ENCODE measurements at places on chromosomes 13 and 19. TPM values are rescaled to one million over a fixed set of nuclear protein-coding genes. Genes with fewer than 3 reads are reported as not detected.

Gene ALG5
- total RNA-seq, result 26.7 TPM

Gene ZNF837
- not detected for total RNA-seq

Gene FCHO1
- not detected for total RNA-seq

Gene KPTN
- total RNA-seq, result 26.0 TPM

- H3K27ac ChIP-seq, result no peak overlapping the region
- no peak for DNase-seq
- no peaks in the 10 kb centered on the region for H3K36me3 ChIP-seq
- no peaks in the 10 kb centered on the region for H3K27me3 ChIP-seq
Measured at GRCh38 chr13:40355126-40355724, 311.2 kb downstream of the FOXO1 start.

DNA sequence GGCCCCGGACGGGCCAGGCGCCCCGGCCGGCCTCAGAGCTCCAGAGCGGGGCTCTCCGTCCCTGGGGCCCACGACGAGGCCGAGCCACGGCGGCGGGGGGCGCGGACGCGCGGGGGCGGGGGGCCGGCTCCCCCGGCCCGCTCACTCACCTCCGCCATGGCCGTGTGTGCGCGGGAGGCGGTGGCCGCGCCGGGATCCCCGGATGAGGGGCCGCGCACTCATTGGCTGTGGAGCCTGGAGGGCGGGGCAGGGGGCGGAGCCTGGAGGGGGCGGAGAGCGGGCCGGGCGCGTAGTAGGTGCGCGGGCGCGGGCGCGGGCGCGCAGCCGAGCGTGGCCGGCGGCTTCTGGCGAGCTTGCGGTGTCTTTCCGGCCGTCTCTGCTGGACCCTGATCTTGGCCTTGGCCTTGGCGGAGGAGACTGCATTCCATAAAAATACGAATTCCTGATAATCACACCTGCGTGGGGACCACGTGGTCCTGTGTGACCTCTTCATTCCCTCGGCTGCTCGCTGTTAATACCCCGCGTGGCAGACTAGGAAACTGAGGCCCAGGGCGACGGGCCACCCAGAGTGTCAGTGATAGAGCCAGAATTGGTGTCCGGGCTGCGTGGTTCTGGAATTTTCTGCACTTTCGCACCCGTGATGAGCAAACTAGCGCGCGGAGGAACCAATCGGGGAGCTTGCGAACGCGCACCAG lies at the start of gene MIER2:
MIER2 (minus strand) TSS at position 172 of the 695 bp plus-strand sequence; CDS start at position 158, 14 bp downstream.
- no peaks in the 10 kb centered on the region for H3K36me3 ChIP-seq
- peak; percentile 26 for DNase-seq
- H3K27ac ChIP-seq, result peak within 1 kb of the TSS; percentile 76
- peak within 1 kb of the TSS; percentile 96 for H3K4me3 ChIP-seq

DNA sequence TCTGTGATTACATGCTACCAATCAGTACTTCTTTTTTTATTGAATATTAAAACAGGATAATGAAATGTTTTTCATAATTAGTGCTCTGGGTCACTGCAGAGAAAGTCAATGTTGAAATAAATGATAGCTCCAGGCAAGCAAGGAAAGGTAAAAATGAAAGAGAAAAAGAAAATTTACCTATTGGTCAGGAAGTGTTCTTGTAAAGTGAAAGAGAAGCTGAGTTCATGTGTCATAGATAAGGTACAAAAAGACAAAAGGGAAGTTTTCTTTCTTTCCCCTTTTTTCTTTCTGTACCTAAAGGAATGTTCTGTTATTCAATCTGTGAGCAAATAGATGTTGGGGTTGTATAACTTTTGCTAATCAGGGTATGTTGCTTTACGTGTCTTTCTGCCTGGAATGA lies 197.0 kb downstream of the PCDH9 start:
- H3K4me1 ChIP-seq, result no peaks in the 10 kb centered on the region
- no peak overlapping the region for H3K4me3 ChIP-seq
- no peaks in the 10 kb centered on the region for H3K27me3 ChIP-seq
- H3K36me3 ChIP-seq, result no peaks in the 10 kb centered on the region

DNA sequence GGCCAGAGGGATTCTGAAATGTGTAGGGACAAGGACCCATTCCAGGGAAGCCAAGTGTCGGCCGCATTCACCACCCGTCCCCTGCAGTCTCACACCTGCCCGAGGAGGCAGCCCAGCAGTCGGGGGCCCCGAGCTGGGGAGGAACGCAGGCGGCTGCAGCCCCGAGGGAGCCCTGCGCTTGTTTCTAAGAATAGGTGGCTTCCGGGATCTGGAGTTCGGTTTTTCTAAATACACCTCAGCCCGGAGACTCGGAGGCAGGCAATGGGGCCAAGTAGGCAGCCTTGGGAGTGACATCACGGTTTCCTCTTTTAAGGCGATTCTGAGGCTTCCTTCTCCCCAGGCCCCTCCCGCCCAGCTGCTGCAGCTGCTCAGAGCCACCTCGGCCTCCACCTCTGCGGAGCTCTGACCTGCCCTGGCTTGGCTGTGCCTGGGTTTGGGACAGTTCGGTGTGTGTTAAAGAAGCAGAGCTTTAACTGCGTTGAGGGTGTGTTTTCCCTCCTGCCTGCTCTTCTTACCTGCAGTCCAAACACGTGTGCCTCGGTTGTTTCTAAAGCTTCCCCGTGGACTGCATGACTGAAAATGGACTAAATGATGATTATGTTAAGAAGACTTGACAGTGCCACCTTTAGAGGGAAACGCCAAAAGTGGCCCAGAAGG lies 80.5 kb downstream of the COL4A2 start:
- H3K36me3 ChIP-seq, result no peaks in the 10 kb centered on the region
- H3K4me3 ChIP-seq, result peak overlapping the region; percentile 50
- DNase-seq, result peak; percentile 94
- no peaks in the 10 kb centered on the region for H3K27me3 ChIP-seq

GRCh38 chr13:112715210-112715609 lies 25.4 kb downstream of the ATP11A start:
- peaks cover 2% of the 10 kb centered on the region for H3K4me1 ChIP-seq
- H3K27ac ChIP-seq, result no peak overlapping the region
- H3K4me3 ChIP-seq, result no peak overlapping the region
- no peak for DNase-seq
- no peaks in the 10 kb centered on the region for H3K27me3 ChIP-seq
- H3K36me3 ChIP-seq, result no peaks in the 10 kb centered on the region

DNA sequence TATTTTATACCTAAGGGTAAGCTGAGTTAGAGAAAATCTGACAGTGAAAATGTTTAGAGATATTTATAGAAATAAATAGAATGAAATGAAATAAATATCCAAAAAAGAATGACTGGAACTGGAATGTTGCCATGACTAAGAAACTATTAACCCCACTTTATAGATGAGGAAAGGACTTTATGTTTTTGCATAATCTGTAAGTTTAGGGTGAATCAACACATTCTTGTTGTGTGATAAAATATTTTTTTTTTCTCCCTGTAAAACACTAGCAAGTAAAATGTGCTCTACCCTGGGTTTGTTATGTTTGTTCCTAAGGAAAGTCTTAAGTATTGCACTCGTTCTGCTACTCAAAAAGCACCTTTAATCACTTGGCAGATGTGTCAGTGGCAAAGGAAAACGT lies 83.8 kb upstream of the KL start:
- no peak overlapping the region for H3K4me3 ChIP-seq
- no peaks in the 10 kb centered on the region for H3K36me3 ChIP-seq
- H3K27ac ChIP-seq, result no peak overlapping the region

- peaks cover 20% of the 10 kb centered on the region for H3K4me1 ChIP-seq
- no peaks in the 10 kb centered on the region for H3K27me3 ChIP-seq
Measured at GRCh38 chr19:18057557-18057956, 29.2 kb downstream of the IL12RB1 start.

Gene KMT2B
- total RNA-seq, result 25.5 TPM

DNA sequence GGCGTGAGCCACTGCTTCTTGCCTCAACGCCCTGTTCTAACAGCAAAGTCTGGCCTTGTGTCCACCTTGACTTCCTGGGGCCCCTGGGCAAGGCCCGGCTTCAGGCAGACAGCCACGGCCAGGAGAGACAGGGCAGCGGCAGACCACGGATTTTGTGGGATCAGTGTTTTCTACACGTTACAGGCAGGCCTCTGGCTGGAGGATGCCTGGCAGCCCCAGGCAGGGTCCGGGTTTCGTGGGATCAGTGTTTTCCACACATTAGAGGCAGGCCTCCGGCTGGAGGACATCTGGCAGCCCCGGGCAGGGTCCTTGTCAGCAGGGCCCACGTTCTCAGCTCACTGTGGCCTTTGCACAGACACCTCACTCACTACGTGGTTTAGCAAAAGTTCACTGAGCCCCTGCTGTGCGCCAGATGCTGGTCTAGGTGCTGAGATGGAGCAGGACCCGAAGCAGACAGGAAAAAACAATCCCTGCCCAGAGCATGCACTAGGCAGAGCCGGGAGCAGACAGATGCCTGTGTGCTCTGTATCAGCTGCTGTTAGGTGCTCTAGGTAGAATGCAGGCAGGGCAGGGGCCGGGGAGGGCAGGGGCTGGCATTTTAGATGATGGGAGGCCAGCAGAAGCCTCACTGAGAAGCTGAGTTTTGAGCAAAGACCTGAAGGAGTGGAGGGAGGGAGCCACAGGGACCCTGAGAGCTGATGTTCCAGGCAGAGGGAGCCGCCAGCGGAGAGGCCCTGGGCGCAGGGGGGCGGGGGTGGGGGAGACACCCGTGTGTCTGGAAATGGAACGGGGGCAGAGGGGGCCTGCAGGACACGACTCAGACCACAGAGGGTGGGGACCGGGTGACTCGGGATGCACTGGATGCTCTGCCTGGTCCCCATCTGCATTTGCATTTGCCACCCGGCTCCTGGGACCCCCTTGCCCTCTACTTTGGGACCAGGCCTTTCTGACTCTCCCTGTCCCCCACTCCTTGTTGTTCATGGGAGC lies 25.0 kb upstream of the NCCRP1 start:
- H3K4me3 ChIP-seq, result no peak overlapping the region
- H3K27ac ChIP-seq, result no peak overlapping the region
- no peaks in the 10 kb centered on the region for H3K27me3 ChIP-seq
- H3K36me3 ChIP-seq, result peaks cover 15% of the 10 kb centered on the region
- H3K4me1 ChIP-seq, result no peaks in the 10 kb centered on the region

- H3K4me3 ChIP-seq, result no peak overlapping the region
- DNase-seq, result no peak
- peaks cover 7% of the 10 kb centered on the region for H3K27me3 ChIP-seq
- no peaks in the 10 kb centered on the region for H3K4me1 ChIP-seq
- H3K36me3 ChIP-seq, result no peaks in the 10 kb centered on the region
- no peak overlapping the region for H3K27ac ChIP-seq
Measured at GRCh38 chr19:5397804-5398692, 57.2 kb upstream of the ZNRF4 start.

GRCh38 chr19:48635263-48635965 lies 1.8 kb downstream of the DBP start:
- DNase-seq, result no peak
- peaks cover 49% of the 10 kb centered on the region for H3K4me1 ChIP-seq
- H3K4me3 ChIP-seq, result peak overlapping the region; percentile 66
- peak overlapping the region; percentile 99 for H3K27ac ChIP-seq

Gene ZNF66
- total RNA-seq, result 0.32 TPM
